Activated CD8-positive, alpha-beta T cell treated with anti-CD3 and anti-CD28 coated beads, Interleukin-2, amount 10 ng/mL, durations not matched to agents 7 days and 5 days (primary cell): ENCODE measurements at places on chromosomes 5 and 9. TPM values are rescaled to one million over a fixed set of nuclear protein-coding genes. Genes with fewer than 3 reads are reported as not detected.

Gene MEIKIN
- not detected for total RNA-seq

Gene TMEFF1
- not detected for total RNA-seq

Gene PCA3
- not detected for total RNA-seq

Gene QSOX2
- 11.4 TPM for total RNA-seq

Gene ZDHHC11B
- not detected for total RNA-seq

Gene STING1
- 67.4 TPM for total RNA-seq

Gene CA9
- total RNA-seq, result 1.3 TPM

Gene GMCL2
- not detected for total RNA-seq

Gene ZNF454
- total RNA-seq, result not detected

- no peak for DNase-seq
Measured at GRCh38 chr5:35877655-35878054, 21.0 kb downstream of the IL7R start.

DNA sequence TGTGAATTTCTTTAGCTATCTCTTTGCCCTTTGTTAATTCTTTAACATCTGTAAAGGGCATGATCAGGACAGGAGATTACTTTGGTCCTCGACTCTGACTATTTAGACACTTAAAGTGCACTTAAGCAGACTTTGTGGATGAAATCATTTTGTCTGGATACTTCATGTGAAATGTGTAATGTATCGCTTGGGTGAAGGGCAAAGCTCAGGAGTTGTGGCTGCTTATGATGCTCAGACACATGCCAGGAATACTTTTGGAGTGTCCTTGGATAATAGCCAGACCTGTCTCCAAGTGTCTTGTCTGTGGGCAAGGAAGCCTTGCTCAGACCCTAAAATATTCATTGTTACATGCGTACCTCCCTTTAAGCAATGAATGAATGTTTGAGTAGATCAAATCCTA, 87.8 kb downstream of the RAI14 start:
- DNase-seq, result no peak

DNA sequence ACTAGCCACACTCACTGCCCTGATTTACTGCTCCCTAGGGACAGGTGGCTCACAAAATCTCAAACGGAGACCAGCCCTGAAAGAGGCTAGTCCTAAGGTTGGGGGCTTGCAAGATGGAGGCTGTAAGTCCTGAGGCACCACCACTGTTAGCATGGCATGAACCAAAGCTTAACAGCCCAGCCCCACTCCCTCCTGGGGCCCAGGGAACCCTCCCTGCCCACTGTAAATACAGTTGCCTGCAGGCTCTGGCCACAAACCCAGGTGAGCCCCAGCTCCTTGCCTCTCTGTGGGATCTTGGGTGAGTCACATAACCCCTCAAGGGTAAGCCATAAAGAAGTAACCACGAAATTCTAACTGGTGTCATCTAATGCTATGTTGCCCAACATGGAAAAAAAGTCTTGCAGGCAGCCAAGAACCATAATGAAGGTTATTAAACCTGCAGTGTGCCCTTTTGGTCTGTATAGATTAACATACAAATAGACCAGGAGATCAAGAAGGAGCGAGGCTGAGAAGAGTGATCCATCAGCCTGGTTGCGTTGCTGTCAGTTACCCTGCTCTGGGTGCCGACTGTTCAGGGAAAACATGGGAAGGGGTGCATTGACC, 1.7 kb upstream of the POMT1 start:
- peak; percentile 77 for DNase-seq

DNA sequence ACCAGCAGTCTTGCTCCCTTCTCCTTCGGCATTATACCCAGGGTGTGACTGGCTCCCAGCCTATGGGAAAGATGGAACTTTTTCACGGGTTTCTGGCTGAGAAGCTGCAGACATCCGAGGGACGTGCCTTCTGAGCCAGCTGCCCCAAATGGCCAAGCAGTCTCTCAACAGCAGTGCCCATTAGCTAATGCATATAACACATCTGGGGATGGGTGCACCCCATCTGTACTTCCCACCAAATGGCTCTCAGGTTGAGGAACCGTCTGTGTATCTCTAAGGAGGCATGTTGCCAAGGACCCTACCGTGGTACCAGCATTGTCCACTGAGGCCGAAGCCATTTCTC, 25.0 kb downstream of the C5orf15 start:
- no peak for DNase-seq

- DNase-seq, result no peak
Measured at GRCh38 chr5:80341016-80341775, 21.4 kb downstream of the SPZ1 start.
